Stimulated activated CD8-positive, alpha-beta memory T cell treated with anti-CD3 and anti-CD28 coated beads, Interleukin-2, amount 100 ng/mL, for 1 hour (primary cell): ENCODE measurements at places on chromosomes 5 and 9.

DNA sequence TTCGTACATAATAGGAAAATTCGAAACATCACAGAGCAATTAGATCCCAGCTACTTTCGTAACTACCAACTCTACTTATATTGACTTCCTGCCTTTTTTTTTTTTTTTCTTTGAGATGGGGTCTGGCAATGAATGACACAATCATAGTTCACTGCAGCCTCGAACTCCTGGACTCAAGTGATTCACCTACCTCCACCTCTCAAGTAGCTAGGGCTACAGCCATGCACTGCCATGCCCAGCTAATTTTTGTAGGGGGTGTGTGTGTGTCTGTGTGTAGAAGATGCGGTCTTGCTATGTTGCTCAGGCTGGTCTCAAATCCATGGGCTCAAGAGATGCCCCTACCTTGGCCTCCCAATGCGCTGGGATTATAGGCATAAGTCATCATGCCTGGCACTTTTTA, 5.8 kb upstream of the PAIP2 start:
- no peak for DNase-seq

GRCh38 chr5:39274398-39275085, 55.2 kb upstream of the FYB1 start:
- DNase-seq: no peak

DNA sequence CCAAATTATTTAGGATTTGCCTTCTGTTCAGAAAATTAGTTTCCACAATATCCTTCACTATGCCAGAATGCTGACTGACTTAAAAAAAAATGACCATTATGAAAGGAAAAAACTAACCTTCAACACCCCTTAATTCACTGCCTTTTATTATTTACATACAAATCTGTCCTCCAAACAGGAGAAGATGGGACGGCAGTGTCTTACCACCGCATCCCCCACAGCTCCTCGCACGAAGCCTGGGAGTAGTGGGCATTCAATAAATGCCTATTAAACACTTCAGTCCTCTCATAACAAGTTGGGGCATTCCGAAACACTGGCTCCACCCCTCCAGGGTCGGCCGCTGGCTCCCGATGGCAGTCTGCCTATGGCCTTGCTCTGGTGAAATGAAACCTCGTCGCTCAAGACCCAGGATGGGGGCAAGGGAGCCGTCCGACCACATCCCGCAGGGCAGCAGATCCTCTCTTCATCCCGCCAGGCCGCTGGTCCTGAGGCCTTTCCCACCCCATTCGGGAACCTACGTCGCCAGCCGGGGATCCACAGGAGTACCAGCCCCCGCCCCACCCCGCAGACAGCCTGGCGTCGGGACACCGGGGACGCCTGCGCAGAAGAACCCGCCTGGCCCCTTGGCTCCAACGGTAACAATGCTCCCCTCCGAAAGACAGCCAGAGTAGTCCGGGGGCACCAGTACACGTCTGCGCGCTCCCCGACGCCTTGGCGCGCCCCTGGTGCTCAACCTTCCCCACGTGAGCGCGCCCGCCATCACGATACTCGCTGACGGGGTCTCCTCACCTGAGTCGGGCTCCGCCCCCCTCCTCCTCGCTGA, 613 bp downstream of the ZBTB5 start:
- DNase-seq: peak; percentile 21

DNA sequence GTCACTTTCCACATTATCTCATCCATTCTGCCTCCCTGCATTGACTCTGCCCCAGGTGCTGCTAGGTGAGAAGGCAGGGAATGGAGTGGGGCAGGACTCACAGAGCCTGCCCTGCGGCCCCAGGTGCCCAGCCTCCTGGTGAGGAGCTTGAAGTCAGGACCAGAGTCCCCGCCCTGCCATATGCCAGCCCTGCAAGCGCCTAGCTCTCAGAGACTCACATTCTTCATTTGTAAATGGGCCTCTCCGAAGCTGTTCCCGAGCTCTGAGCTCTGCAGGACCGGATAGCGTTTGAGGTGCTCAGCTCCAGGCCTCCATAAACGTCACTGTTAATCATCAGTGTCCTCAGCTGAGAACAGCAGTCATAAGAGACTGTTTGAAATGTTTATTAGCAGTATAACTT, 75.1 kb upstream of the STXBP1 start:
- DNase-seq: no peak

- DNase-seq: no peak
Observed at GRCh38 chr5:93676704-93677103, 64.7 kb downstream of the POU5F2 start.

DNA sequence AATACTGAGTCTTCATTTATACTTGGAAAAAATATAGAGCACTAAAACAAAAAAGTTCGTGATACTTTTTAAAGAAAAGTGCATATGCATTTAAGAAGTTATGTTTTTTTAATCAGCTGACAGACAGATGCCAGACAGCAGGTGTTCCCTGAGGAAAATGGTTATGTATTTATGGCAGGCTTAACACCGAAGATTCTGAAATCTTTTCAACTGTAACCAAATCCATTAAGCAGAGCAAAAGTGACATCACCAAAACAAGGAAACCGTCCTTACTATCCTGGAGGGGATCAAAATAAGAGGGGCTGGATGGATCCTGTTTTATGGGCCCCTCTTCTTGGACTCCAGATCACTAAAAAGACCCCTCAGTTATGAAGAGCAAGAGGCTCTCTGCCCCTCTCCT, 404.9 kb upstream of the ADAMTS16 start:
- DNase-seq: no peak

GRCh38 chr9:77848404-77848803, 183.2 kb downstream of the GNAQ start:
- no peak for DNase-seq

DNA sequence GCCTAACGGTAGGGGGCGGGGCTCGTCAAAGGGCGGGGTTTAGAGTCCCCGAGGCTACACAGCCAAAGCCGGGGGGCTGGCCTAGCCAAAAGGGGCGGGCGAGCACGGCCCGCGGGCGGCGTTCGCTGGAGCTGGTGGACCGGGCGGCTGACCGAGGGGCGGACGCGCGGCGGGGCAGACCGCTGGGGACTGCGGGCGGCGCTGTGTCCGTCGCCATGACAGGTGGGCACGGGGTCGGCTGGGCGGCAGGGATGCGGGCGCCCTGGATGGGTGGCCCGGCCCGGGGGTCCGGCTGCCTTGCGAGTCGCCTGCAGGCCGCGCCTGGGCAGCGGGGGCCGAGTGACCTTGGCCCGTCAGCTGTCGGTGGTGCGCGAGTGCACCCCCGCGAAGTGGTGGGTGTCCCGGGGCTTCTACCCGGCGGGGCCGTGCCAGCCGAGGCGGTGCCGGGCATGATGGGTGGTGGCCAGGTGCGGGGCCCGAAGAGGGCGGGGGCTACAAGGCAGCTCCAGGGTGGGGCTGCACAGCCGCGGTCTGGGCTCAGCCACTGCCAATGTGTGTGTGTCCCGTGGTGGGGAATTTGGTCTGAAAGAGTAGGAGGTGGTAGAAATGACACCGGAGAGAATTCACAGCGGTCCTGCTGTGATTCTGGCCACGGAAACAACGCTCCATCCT, at the start of gene CARD19:
Gene CARD19, plus strand, starts transcription at position 87 of the 672 bp plus-strand sequence. Its CDS starts 129 bp downstream, at position 216.
- no peak for DNase-seq

DNA sequence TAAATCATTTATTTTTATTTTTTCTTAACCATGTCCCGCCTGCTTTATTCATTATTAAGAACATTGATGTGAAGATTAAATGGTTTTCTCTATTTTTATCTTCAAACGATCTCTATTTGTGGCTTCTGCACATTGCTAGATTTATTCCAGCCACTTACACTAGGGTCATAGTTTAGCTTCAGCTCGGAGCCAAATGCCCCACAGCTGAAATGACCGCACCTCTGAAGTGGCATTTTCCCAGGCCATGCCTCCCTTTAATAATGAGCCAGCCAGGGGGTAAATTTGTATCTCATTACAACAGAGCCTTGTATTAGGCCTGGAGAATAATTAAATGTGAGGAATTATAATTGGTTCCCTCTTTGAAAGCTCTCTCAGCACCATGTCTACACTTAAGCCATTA, 89.4 kb downstream of the DOCK8 start:
- no peak for DNase-seq

DNA sequence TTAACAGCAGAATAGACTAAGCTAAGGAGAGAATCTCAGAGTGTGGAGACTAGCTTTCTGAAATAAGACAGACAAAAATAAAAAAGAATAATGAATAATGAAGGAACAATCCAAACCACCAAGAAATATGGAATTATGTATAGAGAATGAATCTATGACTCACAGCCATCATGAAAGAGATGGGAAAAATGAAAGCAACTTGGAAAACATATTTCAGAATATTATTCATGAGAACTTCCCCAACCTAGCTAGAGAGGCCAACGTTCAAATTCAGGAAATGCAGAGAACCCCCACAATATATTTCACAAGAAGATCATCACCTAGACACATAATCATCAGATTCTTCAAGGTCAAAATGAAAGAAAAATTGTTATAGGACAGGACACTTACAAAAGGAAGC, 349.0 kb upstream of the MPDZ start:
- DNase-seq: no peak

GRCh38 chr5:78518365-78519197, 130.0 kb downstream of the LHFPL2 start:
- DNase-seq: no peak

- DNase-seq: no peak
Observed at GRCh38 chr9:95736891-95737522, 138.5 kb upstream of the ERCC6L2 start.

GRCh38 chr5:6542421-6543345, 90.2 kb downstream of the NSUN2 start:
- DNase-seq: no peak

DNA sequence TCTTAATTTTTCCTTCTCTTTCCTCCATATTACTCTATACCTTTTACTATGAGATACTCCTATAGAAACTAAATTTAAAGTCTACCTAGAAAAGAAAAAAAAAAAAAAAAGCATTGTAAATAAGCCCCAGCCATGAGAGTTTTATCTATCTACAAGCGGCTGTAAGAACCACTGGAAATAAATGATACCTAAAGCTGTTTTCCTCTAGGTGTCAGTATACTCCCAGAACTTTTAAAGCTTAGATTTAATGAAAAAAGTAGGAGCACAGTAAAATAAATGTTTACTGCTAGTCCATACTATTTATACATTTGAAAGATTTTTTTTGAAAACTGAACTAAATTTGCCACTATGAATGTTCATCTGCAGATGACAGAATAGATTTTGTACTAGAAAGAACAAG, 26.2 kb downstream of the TYRP1 start:
- no peak for DNase-seq

DNA sequence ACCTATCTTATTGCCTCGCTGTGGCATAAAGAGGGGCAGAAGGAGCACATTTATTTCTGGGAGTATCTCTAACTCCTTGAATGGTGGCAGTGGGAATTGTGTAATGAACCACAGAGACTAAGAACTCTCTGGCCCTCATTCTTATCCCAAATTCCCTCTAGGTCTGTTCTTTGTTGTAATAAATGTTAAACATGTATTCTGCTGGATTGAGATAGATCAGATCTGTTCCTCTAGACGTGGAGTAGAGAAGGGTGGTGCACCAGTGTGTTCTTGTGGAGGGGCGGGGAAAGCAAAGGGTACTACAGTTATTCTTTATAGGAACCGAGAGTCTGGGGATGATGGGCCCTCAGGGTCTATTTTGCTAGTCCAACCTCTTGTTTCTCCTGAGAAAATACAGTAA, 90.4 kb downstream of the UBE2R2 start:
- DNase-seq: no peak

DNA sequence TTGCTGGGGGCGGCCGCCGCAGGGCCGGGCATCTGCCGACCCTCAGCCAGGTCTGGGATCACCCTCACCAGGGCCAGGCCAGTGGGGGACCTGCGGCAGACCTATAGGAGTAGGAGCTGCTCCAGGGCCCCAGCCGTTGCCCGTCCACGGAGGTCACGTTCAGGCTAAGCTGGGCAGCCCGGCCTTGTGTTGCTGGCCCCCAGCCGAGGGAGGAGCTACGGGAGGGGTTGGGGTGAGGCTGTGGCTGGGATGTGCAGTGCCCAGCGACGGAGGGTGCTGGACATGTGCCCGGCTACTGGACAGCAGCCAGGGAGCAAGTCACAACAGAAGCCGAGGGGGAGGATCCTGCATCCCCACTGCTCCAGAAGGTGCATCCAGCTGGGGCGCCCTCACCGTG, 39.6 kb upstream of the SLC6A19 start:
- DNase-seq: no peak

GRCh38 chr5:17269201-17269600, 51.8 kb downstream of the BASP1 start:
- DNase-seq: no peak

DNA sequence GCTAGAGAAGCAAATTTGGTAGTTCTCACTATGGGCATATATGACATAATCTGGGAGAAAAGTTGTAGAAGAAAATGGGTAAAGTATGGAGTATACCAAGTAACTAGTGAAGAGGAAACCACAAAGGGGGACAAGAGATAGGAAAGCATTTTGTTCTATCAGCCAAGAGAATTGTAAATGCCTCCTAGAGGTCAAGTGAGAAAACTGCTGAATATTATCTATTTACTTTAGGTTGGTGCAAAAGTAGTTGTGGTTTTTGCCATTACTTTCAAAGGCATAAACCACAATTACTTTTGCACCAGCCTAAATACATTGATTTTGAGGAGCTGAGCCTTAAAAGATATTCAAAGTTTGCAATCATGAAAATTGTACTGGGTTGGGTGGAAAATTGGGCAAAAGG, 126.7 kb upstream of the GRHPR start:
- DNase-seq: no peak

DNA sequence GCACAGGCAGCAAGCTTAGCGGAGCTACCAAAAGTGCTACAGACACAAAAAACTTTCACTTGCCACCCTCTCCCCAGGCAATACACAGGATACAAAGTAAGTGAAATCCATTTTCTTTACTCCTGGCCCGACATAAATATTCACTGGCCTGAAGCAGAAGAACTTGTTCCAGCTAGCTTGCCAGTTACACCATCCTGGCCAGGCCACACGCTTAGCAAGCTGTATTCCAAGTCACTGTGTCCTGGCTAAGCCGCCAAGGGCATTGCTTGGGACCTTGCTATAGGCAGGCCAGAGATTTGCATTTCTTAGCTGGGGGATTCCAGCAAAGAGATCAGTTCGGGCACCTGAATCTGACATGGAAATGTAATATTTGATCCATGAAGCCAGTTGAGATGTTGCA, 71.0 kb upstream of the SLC1A3 start:
- DNase-seq: no peak

DNA sequence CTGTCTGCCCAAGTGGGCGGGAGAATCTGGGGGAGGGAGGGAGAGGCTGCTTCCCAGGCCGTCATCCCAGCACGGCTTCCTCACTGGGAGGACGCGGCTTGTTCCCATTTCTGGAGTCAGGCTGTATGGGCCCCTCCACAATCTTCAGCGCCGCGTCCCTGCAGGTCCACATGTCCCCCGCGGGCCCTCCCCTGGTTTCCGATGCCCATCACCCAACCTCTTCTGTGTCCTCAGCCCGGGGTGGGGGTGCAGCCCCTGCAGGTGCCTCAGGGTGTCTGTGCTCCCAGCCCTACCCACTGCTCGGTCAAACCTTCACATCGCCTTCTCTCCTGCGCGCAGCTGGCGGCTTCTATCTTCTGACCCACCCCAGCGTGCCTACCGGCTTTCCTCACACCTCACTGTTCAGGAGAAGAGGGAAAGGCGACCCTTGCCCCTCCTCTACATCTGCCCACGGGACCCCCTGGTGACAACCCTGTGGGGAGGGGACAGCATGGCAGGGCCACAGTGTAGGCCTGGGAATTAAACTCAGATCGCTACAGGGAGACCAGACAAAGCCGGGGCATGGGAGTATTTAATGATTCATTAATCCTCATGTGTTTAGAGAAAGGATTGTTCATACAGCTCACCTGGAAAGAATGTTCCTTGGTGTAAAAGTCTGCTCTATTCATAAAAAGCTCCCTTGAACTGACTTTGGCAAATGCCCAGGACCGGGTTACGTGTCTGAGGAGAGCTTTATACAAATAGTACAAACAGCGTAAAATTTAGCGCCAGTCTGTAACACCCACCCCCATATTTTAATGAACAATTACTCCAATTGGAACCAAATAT, 145.1 kb downstream of the IRX1 start:
- no peak for DNase-seq

GRCh38 chr9:114240647-114241558, 82.0 kb upstream of the ORM1 start:
- DNase-seq: no peak
